ENCODE measurements at places on chromosomes 12 and 14.

DNA sequence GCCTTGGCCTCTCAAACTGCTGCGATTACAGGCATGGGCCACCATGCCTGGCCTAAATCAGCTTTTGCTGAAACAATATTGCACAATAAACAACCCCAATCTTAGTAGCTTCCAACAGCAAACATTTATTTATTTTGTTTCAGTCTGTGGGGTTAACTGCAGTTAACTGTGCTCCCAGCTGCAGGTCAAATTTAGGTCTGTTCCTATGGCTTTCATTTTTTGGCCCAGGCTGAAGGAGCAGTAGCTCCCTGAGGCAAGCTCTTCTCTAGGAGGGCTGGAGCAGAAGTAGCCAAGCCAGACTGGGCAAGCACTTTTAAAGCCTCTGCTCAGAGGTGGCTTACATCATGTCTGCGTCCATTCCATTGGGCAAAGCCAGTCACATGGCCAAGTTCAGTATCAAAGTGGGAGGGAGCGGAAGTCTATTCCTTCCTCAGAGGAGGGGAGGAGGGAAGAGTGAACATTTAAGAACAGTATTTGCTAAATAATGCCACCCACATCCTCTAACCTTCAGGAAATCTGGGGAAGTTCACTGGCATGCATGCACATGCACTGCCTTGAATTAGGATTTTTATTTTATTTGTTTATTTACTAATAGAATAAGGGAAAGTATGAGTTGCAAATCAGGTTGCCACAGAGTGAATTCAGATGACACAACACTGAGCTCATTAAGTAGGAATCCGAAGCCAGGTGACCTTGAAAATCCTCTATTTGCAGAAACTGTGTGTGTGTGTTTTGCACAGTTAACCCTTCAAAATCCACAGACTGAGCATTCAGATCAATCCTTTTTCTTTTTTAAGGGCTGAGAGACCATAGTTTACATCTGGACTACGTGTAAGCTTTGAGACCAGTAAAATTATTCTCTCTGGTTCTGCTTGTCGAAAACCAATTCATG lies 122.0 kb upstream of the SEL1L start:
- DNase-seq: no peak

DNA sequence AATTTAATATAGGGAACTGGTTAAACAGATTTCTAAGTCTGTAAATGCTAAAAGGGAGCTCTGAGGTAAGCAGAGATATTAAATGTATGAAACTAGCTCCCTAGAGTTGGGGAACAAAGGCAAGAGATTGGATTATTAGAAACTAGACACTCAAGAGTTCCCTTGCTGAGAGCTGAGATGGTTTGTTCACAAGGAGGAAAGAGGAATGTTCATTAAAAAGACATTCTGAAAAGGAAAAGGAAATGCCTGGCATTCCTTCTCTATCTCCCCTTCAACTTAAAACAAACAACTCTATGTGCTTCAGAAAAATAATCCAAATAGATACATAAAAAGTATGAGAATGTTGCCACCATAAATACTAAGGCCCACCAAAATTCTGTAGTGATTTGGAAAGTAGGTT lies 73.7 kb downstream of the GALNT4 start:
- no peak for DNase-seq

DNA sequence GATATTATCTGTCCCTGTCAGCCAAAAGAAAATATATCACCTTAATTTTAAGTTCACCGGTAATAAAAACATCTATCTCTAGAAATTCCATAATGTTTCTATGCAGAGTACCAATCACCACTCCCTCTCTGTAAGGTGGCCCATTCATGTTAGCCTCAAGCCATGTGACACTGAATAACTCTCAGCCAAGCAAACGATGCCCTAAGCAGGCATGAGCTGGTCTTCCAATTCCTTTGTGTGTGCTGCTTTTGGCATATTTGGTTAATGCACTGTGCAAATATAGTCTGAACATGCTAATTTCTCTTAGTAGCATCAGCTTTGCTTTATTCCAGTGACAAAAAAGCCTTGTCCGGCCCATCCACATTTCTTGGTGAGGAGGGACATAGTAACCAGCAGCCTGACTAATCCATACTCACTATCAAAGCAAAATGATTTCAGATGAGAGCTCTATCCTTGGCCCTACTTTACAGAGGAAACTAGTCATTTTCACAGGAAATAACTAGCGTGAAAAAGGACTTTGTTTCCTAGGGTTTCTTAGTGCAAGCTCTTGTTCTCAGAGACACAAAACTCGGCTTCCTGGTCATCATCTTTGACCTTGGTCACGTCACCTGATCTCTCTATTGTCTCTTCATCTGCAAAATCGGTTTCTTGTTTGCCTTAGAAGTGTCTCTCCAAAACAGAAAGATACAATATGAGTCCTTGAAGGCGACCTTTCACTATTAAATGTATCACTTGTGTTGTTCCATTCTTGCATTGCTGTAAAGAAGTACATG lies 59.2 kb upstream of the RTRAF start:
- DNase-seq: no peak

DNA sequence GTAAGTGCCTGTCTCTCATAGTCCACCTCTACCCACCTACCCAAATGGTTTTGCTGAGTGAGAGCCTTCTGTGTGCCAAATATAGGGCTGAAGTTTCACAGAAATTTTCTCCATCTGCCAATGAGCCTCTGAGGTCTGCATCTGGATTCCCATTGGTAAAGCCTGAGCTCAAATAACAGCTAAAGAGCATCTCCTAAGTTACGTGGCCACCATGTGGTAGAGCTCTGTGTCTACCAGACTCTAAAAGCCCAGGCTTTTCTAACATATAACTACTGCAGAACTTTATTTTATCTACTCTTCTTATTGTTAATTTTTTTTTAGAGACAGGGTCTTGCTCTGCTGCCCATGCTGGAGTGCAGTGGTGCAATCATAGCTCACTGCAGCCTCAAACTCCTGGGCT lies 16.0 kb downstream of the AMDHD1 start:
- no peak for DNase-seq

GRCh38 chr14:73457924-73458182 lies 493 bp downstream of the NUMB start:
- DNase-seq: no peak

DNA sequence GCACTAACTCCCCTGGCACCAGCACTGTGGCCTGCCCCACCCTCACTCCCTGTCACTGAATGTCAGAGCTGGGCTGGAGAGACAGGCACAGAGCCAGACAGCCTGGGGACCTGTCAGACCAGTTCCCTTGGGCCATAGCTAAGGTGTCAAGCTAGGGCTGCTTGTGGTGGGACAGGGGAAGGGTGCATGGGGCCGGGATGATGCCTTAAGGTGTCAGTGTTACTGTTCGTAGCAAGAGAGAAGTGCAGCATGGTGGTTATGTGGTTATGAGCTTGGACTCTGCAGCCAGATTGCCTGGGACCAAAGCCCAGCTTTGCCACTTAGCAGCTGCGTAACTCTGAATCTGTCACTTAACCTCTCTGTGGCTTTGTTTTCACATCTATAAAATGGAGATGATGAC lies 3.8 kb downstream of the RAPGEF3 start:
- no peak for DNase-seq

GRCh38 chr12:89040146-89040964 lies 311.9 kb downstream of the DUSP6 start:
- DNase-seq: no peak
